ENCODE measurements at places on chromosomes 13 and 19.

DNA sequence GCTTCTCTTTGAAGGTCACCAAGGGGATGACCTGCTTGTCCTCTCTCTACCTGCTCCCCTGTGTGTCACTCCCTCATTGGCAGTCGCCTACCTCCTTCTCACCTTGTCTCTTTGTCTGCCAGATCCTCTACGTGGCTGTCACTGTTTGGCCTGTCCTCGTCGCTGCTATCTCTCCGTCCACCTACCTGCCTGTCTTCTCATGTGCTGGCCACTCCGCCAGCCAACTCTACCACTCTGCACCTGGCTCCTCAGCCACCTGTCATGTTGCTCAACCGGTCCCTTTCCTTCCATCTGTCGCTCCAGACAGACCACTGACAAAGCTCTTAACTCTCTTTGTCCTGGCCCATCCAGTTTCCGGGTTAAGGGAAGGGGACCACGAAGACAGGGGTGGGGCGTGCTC is at the start of gene KLK12:
TSS of gene KLK12 (minus strand) at position 299 of the 400 bp plus-strand sequence. CDS start 381 bp downstream, outside the sequence.
- no peak for DNase-seq

GRCh38 chr19:49590971-49591730 is at the start of gene PRR12:
TSS of gene PRR12 (plus strand) at chr19:49591182. CDS start at chr19:49591655, 473 bp downstream.
- DNase-seq, result peak; percentile 88

DNA sequence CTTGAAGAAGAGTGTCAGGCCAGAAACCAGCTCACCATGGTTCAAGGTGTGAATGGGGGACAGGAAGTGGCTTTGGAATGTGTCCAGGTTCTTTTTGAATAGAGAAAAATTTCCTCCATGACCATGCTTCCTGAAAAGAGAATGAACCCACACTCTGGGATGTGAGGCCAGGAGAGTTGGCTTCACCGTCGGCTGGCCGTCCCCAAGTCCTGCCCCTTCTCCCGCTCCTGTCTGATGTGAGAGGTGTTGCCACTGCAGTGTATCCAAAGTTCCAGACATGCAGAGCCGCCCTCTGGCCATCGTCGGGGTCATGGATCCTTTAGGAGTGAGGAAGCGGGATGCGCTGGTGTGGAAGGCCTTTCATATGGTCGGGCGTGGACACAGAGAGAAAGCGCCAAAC is 101.2 kb downstream of the COL4A2 start:
- DNase-seq, result no peak

GRCh38 chr13:28067491-28067890 is 32.9 kb downstream of the FLT3 start:
- DNase-seq, result no peak

Data from NB4 (cell line).